ENCODE measurements at places on chromosomes 12 and 14. TPM values are rescaled to one million over a fixed set of nuclear protein-coding genes. Genes with fewer than 3 reads are reported as not detected.

Gene RFX4
- total RNA-seq, result not detected

Gene GLIPR1L1
- total RNA-seq, result not detected

Gene BBOF1
- 6.0 TPM for total RNA-seq

Gene CEBPE
- not detected for total RNA-seq

Gene HNRNPC
- total RNA-seq, result 629 TPM

Gene SOAT2
- not detected for total RNA-seq

Gene RNF212B
- not detected for total RNA-seq
